ENCODE measurements at places on chromosomes 11 and 22. TPM values are rescaled to one million over a fixed set of nuclear protein-coding genes. Genes with fewer than 3 reads are reported as not detected.
A peak's percentile ranks its signal among the peaks of the same experiment; 100 is the strongest.

Gene FAM83F
- 17.1 TPM for total RNA-seq

Gene ACRV1
- total RNA-seq, result not detected

Gene OR8D1
- total RNA-seq, result not detected

GRCh38 chr11:75968021-75968625, 153.1 kb downstream of the UVRAG start:
- no peak overlapping the region for H3K27ac ChIP-seq
- no peaks in the 10 kb centered on the region for H3K27me3 ChIP-seq
- no peaks in the 10 kb centered on the region for H3K36me3 ChIP-seq

- no peaks in the 10 kb centered on the region for H3K27me3 ChIP-seq
- no peaks in the 10 kb centered on the region for H3K4me1 ChIP-seq
- DNase-seq, result no peak
Observed at GRCh38 chr11:35272391-35272902, 133.5 kb downstream of the CD44 start.

DNA sequence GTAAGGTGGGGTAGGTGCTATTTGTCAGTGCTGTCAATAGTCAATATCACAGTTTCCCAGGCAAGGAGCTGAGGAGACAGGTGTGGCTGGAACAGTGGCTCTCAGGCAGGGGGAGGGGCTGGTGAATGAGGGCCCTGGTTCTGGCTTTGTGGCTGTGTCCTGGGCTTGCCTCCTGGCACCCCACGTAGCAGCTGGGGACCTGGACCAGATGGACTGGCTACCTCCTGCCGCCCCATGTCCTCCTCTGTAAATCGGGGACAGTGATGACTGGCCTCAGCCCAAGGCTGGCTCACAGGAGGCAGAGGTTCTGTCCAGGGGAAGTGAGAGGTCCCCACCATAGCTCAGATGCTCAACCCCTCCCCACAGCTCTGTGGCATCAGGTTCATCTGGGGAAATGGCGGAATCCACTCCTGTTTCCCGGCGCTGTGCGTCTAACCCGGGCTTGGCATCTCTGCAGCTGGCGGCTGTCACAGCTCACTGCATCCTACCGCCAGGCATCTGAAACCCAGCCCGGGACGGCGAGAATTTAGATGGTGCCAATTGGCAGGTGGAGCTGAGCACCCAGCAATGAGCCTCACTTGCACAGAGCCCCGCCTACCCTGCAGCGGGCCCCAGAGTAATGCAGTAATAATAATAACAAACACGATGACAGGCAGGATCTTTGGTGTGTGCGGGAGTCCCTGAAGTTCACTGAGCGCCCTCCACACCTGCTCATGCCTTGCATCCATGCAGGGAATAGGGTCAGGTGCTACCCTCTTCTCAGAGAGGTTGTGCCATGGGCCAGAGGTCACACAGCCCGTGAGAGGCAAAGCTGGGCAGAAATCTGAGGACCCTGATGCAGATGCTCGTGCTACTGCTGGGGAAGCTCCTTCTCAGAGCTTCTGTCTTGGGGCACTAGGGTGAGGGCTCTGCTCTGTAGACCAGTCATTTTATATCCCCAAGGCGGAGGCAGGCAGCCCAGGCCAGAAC, 27.8 kb upstream of the SHISAL1 start:
- no peak for DNase-seq
- peaks cover 34% of the 10 kb centered on the region for H3K4me1 ChIP-seq
- no peaks in the 10 kb centered on the region for H3K36me3 ChIP-seq
- H3K27me3 ChIP-seq, result no peaks in the 10 kb centered on the region
- no peak overlapping the region for H3K4me3 ChIP-seq

DNA sequence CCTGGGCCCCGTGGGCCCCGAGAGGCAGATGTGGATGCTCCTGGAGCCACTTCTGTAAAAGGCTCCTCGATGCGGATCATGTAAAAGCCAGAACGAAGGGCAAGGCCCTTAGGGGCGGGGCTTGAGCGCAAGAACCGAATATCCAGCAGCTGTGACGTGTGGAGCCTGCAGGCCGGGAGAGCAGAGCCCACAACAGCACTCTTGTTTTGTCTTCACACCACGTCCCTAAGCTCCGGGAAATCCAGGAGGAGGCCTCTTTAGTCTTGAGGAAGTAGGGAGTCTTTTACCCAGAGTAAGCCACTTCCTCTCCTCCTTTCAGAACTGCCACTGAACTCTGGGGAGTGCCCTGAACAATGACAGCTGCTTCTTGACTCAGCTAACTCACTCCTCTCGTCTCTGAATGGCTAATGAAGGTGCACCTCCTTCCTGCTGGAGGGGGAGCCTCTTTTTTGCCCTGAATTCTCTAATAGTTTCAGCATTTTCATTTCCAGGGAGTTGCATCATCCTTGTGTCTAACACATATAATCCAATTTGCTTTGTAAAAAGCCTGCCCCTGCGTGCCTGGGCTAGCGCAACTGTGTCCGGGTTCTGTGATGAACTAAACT, 12.5 kb downstream of the L3MBTL2 start:
- H3K4me3 ChIP-seq, result no peak overlapping the region
- H3K27ac ChIP-seq, result no peak overlapping the region
- no peak for DNase-seq
- H3K36me3 ChIP-seq, result no peaks in the 10 kb centered on the region
- no peaks in the 10 kb centered on the region for H3K4me1 ChIP-seq
- H3K27me3 ChIP-seq, result no peaks in the 10 kb centered on the region

DNA sequence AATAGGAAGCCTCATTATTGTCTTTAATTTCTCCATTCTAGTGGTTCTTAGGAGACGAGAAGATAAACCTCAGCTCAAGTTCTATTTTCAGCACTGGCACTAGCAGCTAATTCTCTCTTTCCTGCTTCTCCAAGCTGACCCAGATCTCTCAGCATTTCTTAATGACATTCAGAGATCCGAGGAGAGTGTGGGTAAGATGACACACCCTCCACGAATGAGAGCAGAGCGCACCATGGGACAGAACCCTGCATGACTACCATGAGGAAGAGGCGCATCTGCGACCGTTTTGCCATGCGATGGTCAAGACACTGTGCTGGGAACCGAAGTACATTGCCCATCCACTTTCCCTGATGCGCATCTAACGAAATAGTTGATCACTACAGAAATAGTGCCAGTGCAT, 241.8 kb downstream of the LARGE1 start:
- no peaks in the 10 kb centered on the region for H3K4me1 ChIP-seq
- H3K36me3 ChIP-seq, result no peaks in the 10 kb centered on the region
- no peaks in the 10 kb centered on the region for H3K27me3 ChIP-seq
- no peak overlapping the region for H3K27ac ChIP-seq
- no peak for DNase-seq

GRCh38 chr11:107359701-107360100, 97.9 kb downstream of the CWF19L2 start:
- no peak overlapping the region for H3K27ac ChIP-seq
- 0 out of 2 replicates have a peak, but pooled peaks cover 2% of the 10 kb centered on the region for H3K36me3 ChIP-seq
- no peak overlapping the region for H3K4me3 ChIP-seq
- H3K4me1 ChIP-seq, result no peaks in the 10 kb centered on the region
- H3K27me3 ChIP-seq, result no peaks in the 10 kb centered on the region
- DNase-seq, result no peak

DNA sequence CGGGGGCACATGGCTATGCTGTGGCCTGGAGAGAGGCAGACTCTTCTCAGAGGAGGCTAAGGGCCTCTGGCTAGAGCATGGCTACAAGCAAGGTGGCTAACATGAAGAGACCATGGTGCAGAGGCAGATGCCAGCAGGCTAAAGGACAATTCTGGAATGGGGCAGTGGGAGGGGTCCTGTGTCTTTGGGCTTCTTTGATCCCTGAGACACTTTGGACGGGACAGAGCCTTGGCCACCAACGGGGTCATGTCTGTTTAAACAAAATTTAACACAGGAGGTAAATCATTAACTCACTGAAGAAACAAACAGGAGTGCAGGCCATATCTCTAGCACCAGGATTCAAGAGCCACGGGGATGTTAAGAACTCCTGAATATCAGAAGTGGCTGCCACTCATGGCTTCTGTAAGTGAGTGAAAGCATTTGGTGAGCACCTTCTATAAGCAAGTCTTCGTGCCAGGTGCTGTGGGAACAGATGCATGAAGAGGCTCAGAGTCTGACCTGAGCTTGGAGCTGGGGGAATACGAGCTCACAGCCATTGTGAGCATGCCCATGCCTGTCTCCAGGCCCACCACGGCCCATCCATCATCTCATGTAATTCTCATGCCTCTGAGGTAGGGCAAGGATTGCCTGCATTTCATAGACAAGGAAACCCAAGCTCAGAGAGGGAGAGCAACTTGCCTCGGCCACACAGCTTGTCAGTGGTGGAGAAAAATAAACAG, 18.3 kb upstream of the ZNRF3 start:
- peaks cover 23% of the 10 kb centered on the region for H3K4me1 ChIP-seq
- H3K27ac ChIP-seq, result peak overlapping the region; percentile 82
- no peak overlapping the region for H3K4me3 ChIP-seq
- H3K27me3 ChIP-seq, result no peaks in the 10 kb centered on the region
- peak; percentile 85 for DNase-seq

DNA sequence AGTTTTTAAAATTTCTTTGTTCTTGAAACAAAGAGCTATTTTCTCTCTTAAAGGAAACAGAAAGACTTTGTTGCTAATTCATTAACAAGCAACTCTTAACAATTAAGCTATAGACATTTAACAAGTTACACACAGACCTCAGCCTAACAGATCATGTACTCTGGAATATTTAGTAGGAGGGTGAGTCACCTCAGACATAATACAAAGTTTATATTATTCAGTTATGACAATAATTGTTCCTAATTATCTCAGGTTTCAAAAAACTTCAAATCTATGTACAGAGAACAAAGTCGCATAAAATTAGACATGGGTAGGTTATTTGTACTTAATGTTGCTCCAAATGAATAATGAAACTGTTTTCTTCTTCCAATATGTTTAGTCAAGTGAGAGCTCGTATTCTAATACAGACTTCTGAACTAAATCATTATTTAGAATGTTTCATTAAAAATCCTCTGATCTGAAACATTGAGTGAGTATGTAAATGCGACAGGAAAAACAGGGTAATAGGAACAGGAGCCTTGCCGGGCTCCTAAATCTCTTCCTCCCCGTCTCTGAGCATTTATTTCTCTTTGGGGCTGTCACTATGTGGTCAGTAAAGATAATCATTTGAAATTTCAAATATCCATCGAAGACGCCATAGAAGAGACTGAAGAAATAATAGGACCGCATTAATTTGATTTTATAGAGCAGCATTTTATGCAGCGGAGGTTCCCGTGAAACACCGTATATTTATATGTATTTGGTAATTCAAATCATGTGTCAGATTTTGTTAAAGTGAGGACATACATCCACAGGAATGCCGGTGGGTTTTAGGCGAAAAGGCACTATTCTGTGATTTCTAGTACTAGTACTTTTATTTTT, 8.7 kb upstream of the BARX2 start:
- no peak overlapping the region for H3K4me3 ChIP-seq
- DNase-seq, result no peak
- peaks cover 10% of the 10 kb centered on the region for H3K4me1 ChIP-seq
- no peaks in the 10 kb centered on the region for H3K27me3 ChIP-seq
- H3K27ac ChIP-seq, result no peak overlapping the region
- H3K36me3 ChIP-seq, result no peaks in the 10 kb centered on the region

GRCh38 chr11:35275786-35276170, 136.8 kb downstream of the CD44 start:
- no peaks in the 10 kb centered on the region for H3K36me3 ChIP-seq
- no peak overlapping the region for H3K27ac ChIP-seq
- no peaks in the 10 kb centered on the region for H3K27me3 ChIP-seq
- no peak for DNase-seq

- no peaks in the 10 kb centered on the region for H3K27me3 ChIP-seq
- no peak overlapping the region for H3K27ac ChIP-seq
- H3K36me3 ChIP-seq, result no peaks in the 10 kb centered on the region
- H3K4me3 ChIP-seq, result no peak overlapping the region
Observed at GRCh38 chr22:31360029-31360428, 13.9 kb upstream of the PATZ1 start.

All from Caco-2 (cell line).